ENCODE measurements at places on chromosomes 1 and 21. TPM values are rescaled to one million over a fixed set of nuclear protein-coding genes. Genes with fewer than 3 reads are reported as not detected.

VAV3 gene
- 10.3 TPM for polyA plus RNA-seq

TTLL10 gene
- polyA plus RNA-seq: not detected

KRTAP7-1 gene
- not detected for polyA plus RNA-seq

PSRC1 gene
- polyA plus RNA-seq: 7.9 TPM

FMO2 gene
- not detected for polyA plus RNA-seq

ZNF593 gene
- polyA plus RNA-seq: 25.0 TPM

ANKRD65 gene
- 0.28 TPM for polyA plus RNA-seq

TNFRSF4 gene
- not detected for polyA plus RNA-seq

KCNJ6 gene
- 1.4 TPM for polyA plus RNA-seq

CD53 gene
- polyA plus RNA-seq: not detected

DISP1 gene
- 3.9 TPM for polyA plus RNA-seq

HOOK1 gene
- polyA plus RNA-seq: 27.5 TPM

RAB42 gene
- polyA plus RNA-seq: not detected

BMP8B gene
- 0.04 TPM for polyA plus RNA-seq

OR2M5 gene
- polyA plus RNA-seq: not detected

MPZ gene
- polyA plus RNA-seq: not detected

ADGRB2 gene
- 51.8 TPM for polyA plus RNA-seq

EXTL1 gene
- polyA plus RNA-seq: 2.7 TPM

MAN1C1 gene
- polyA plus RNA-seq: 0.66 TPM
